ENCODE measurements at places on chromosomes 13 and 19.

DNA sequence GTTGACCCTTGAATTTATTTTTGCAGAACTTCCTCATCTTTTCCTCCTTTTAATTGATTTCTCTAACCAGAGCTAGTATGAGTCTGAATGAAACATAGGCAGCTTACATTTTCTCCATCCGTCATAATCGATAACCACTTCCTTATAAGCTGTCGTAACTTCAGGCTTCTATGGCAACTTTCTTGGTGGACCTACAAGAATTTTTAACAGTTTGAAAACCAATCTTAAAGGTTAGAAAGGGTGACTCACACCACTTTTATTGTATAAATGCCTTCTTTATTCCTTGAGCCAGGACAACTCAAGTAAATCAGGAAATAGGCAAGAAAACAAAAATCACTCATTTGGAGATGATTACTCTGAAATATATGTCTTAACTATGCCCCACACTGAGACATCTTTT is 105.7 kb upstream of the KL start:
- DNase-seq, result no peak

- DNase-seq, result no peak
Observed at GRCh38 chr13:50561739-50562138, 281.8 kb downstream of the DLEU7 start.

DNA sequence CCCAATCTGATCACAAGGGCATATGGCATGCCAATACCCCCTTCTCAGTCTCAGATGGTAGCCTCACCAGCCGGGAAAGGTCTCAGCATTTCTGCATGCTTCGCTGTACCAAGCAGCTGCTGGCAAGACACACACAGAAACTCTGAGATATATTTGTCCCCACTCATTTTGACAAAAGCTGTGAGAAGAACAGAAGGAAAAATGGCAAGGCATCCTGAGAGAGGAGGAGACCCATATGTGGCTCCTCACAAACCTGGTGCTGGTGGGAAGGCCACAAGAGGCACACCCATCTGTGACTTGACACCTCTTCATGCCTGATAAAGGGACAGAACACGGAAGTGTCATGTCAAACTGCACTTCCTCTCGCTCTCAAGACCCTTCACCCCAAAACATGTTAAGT is 36.7 kb upstream of the DOCK9 start:
- DNase-seq, result no peak

- DNase-seq, result no peak
Observed at GRCh38 chr13:44331912-44332851, 41.4 kb upstream of the SERP2 start.

DNA sequence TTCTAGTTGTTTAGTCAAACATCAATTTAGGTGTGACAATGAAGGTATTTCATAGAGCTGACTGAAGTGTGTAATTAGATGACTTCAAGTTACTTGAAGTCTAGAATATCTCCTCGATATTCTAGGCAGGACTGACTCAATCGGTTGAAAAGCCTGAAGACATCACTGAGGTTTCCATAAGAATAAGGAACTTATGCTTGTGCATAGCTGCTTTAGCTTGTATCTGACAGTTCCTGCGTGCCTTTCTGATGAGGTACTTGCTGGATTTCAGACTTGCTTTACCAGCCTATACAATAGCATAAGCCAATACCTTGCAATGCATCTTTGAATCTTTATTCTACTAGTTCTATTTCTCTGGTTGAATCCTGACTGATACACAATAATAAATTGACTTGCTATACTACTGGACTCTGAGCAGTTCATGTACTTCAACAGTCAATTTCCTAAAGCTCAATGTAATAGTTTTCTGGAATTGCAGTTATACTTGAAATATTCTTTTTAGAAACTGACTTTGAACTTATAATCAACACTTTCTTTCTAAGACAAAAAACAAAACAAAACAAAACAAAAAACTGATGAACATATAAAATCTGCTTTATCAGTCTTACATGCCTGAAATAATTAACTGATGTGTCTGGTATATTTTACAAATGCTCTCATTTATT is 1534.8 kb downstream of the SLITRK5 start:
- no peak for DNase-seq

GRCh38 chr13:23074075-23074828 is 106.5 kb upstream of the SGCG start:
- DNase-seq, result no peak

DNA sequence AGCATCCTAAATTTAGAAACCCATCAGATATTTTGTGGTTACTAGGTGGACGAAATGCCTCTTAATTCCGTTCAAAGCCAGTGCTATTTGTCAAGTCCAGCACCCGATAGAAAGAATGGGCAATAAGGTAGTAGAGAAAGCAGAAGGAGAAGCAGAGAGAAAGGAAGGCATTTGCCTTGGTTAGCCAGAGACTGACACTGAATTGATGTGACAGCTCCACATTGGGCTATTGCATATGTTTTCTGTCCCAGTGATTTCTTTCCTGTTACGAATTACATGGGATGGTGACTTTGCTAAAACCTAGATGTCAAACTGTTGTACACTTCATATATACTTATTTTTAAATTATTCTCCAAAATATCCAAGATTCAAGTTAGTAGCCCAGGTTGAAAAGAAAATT is 542.6 kb downstream of the DCT start:
- DNase-seq, result no peak

GRCh38 chr13:112855859-112856258 is 113.2 kb upstream of the MCF2L start:
- no peak for DNase-seq

Measured in activated CD8-positive, alpha-beta T cell treated with anti-CD3 and anti-CD28 coated beads, Interleukin-2, amount 10 ng/mL, durations not matched to agents 7 days and 5 days (primary cell).